ENCODE measurements at places on chromosomes 1 and 21.

GRCh38 chr21:28767523-28767922 lies 225.2 kb downstream of the LTN1 start:
- DNase-seq: no peak

DNA sequence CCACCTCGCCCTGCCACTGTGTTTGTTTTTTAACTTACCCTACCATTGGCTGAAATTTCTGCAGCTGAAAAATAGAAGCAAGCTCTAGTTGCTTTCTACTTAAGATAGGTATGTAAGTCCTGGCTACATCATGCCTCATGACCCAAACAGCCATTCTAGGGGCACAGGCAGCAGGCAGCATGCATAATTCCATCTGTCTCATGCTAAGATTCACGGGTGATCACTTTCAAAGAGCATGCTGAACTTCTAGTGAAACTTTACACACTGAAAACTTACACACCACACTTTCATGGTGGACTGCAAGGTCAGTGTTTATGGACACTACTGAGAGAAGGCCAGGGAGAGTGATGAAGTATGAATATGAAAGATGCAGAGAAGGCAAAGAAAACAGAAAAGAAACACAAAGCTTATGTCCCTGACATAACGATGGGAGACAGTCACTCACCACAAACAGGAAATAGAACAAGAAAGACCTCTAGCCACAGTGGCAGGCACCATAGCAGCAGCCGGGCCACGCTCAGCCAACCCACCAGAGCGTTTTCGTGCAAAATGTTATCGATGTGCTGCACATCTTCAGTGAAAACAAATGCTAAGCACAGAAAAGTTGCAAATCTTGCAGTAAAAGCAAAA lies 102.3 kb upstream of the TIAM1 start:
- DNase-seq: peak; percentile 3

DNA sequence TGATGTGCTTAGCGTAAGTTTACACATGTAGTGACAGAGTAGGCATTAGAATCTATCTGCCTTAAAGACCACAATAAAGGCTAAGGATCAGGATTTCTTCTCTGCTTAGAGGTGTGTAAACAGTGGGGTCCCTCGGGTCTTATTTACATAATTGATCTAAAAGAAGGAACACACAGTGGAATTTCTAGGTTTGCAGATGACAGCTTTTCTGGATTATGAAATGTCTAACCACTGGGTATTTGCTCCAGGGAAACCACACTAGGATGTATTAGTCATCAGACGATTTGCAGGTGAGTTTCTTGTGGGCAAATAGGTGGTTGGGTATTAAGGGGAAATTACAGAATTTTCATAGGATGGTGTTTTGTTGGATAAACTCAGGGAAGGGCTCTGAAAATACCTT lies 5.8 kb downstream of the LRRC8D start:
- DNase-seq: no peak

DNA sequence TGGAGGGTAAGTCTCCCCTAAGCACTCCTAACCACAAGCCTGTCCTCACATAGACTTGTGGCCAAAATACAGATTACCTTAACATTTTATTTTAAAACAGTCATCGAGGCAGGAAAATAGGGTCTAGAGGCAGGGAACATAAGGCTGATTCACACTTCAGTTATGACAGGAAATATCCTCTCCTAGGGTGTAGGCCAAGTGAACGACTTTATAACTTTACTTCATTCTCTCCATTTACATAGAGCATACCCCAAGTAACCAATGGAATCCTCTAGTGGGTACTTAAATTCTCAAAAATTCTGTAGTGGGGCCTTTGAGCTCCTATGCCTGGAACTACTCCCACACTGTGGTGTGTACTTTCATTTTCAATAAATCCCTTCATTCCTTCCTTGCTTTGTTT lies 113.0 kb downstream of the WDR3 start:
- no peak for DNase-seq

GRCh38 chr1:161733526-161733925 lies 12.2 kb downstream of the FCRLB start:
- no peak for DNase-seq

GRCh38 chr1:216722821-216723220 lies 408 bp downstream of the ESRRG start:
- no peak for DNase-seq

- no peak for DNase-seq
These were observed 25.3 kb downstream of the BRINP3 start for GRCh38 chr1:190452272-190452848.

DNA sequence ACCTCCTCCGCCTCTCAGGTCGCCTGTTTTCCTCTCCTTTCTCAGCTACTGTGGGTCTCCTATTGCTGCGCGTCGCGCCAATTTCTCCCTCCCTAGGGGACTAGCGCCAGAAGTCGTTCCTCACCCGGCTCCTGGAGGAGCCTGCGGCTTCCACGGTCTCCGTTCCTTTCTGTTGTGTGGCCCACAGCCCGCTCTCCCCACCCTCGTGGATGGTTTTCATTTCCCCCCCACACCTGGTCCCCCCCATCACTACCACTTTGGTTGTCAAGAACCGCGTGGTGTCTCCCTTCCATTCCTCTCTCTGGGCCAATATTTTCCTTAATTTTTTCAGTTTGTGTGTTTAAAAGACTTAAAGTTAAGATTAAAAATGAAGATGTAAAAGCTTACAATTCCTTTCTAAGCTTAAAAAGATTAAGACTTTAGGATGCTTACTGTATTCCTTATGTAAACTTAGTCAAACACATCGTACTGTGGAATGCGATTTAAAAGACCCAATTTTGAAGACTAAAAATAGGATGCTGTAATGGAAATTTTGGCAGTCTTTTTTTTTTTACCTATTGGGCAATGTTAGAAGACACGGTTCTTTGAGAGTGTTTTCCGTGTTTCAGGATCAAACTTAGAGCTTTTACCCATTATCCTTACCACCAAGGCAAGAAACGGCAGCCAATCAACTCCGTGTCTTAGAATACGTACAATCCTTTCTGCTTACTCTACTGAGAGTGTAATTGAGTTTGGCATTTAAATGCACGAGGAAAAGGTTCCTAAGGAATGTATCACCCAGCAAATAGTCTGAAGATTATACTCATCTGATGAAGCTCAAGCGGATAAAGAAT lies 773 bp downstream of the CNST start:
- DNase-seq: no peak

DNA sequence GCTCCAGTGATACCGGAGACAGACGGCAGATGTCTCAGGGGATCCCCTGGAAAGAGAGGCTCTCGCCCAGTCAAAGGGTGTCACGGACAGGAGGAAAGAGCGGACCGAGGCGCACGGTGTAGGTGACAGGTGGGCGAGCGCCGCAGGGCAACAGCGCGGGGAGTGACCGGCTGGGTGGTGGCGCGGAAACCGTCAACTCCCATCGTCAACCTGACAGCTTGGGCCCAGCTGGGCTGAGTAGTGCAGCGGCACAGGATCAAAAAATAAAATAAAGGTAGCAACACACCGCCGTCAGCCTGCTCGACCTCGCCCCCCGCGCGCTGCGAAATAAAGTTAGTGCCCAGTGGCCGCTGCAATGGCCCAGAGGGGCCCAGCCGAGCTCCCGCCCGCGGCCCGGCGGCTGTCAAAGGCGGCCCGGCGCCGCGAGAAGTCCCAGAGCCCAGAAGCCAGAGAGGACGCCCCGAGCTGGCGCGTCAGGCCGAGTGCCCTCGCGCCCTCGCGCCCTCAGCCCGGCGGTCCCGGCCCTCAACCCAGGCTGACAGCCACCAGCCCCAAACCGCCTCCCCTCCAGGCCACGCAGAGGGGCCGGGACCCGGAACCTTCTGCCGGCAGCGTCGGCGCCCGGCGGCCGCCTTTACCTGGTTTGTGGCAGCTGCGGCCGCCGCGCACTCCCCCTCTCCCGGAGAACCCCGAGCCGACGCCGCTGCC lies at the start of gene LYST:
Gene LYST, minus strand, starts transcription at position 702 of the 708 bp plus-strand sequence. CDS start 36,489 bp downstream, outside the sequence.
- DNase-seq: no peak

DNA sequence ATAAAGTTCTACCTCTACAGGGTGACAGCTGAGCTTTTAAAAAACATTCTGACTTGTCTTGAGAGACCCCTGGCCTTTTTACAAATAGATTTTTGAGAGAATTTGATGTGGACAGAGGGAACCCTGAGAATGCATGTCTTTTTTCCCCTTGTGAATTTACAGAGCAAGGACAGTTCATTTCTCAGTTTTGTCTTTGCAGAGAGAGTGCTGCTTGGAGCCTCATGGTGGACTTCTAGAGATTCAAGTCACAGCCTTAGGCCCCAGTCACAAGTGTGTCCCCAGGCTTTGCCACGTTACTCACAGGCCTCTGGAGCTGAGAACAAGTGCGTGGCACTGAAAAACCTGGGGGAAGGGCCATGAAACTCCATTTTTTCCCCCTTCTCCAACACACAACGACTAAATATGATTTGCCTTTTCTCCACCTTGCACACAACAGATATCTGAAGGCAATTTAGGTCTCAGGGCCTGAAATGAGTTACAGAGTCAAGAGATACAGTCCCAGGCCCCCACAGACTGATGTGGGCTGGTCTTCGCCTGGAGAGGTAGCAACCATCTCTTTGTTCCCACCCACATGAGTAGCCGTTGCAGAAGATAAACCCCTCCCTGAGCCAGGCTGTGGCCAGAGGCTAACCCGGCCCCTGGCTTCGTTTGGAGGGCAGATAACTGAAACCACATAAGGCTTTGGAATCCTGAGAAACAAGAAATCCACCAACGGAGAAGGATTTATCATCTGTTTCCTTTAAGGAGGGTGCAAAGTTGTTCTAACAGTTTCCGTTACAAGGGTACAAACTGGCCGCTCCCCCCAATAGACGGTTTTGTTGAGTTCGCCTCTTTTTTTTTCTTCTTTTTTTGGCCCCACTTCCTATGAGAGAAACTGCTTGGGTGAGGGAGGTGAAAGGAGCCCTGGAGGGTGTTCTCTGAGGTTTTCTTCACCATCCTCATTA lies 1.0 kb upstream of the PIGV start:
- DNase-seq: no peak

DNA sequence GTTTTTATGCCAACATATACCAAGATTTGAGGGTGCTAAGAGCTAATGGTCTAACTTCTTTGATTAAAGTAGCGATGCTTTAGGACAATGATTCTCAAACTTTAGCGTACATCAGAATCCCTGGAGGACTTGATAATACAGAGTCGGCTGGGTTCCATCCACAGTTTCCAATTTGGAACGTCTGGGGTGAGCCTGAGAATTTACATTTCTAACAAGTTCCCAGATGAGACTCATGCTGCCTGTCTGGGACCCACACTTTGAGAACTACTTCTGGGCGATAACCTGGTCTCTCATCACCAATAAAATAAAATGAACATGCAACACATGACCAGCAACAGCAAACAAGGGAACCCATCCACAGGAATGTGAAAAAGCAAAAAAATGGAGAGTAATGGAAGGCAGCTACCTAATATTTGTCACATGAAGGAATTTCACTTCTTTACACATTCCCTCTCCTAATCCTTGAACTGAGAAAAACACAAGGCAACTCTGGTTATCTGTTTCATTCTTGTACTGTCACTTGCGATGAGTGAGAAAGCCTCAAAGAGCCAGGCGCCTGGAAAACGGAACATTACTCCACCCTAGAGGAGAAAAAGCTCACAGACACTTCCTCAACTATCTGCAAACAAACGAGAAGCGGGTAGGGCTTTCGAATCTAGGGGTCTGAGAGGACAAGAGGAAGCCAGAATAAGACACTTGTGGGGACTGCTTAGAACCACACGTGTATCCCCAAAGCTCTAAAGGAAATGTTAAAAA lies 14.0 kb downstream of the HSF2BP start:
- no peak for DNase-seq

GRCh38 chr1:29984166-29984861 lies 739.1 kb downstream of the MATN1 start:
- DNase-seq: no peak

DNA sequence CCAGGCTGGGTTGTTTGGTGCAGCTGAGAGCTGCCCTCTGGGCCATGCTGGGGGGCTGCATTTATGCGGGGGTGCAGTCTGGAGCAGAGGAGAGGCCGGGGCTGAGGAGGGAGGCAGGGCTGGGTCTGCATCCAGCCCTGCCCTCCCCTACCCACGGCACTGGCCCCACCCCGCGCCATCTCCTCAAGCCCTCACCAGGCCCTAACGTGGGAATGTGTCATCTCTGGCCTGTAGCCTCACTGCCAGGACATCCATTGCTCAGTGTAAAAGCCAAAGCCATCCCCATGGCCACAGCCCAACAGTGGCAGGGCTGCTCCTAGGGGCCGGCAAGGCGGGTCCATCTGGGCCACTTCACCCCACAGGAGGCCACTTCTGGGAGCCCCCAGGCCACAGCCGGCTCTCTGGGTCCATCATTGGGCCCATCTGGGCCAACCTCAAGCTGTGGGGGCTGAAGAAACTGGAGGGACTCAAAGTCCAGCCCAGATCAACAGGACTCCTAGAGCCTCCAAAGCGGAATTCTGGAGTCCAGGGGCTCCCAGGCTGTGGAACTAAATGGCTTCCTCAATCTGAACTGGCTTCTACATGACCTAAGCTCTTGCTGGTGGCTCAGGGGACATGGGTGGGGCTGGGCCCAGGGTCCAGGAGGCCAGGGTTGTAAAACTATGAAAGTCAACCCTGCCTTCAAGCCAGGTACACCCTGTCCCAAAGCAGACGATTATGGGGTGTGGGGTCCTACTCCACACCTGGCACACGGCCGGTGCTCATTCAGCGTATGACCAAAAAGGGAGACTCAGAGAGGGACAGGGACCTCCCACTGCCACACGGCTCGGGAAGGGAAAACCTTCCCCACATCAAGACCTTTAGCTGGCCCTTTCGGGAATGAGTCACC lies 32.6 kb downstream of the RUNX3 start:
- DNase-seq: no peak

GRCh38 chr1:118983558-118984041 lies 4.5 kb downstream of the TBX15 start:
- DNase-seq: no peak

- DNase-seq: no peak
These were observed 9.8 kb downstream of the THAP3 start for GRCh38 chr1:6634371-6635052.

- DNase-seq: no peak
These were observed 43.8 kb upstream of the MYBPHL start for GRCh38 chr1:109350655-109351054.

DNA sequence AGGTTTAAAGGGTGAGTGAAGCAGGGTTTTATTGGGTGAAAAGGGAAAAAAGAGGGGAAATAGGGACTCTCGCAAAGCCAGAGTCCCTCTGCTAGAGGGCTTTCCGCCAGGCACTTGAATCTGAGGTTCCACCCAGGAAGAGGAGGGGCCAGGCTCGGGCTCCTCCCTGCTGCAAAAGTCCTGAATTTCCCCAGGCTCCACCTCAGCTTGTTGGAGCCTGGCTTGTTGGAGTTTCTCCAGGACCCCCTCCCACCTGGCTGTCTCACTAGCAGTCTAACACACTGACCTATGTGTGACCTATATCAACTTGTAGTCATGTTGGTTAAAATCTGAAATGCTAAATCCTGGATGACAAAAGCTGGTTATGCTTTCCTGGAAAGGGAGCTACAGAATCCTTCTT lies 25.5 kb downstream of the GBP2 start:
- no peak for DNase-seq

DNA sequence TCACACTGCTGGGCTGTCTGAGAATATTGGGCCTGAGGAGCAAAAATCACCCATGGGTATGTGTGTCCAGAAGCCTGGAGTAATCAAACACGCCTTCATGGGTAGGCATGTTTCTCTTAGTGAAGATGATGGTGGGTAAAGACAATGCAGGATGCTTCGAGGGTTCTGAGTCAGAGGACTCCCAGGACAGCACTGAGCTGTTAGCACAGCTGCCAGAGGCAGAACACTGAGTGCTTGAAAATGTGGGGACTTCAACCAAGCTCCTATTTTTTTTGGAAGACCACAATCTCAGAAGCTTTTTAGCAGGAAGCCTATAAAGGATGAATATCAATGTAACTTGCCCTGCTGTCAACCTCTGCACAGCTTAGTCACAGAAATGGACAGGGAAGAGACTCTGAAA lies 7.9 kb upstream of the NT5C1A start:
- no peak for DNase-seq

- DNase-seq: no peak
These were observed 15.2 kb upstream of the LGALS8 start for GRCh38 chr1:236508593-236509027.

Data from GM18507 (cell line).